ENCODE measurements at places on chromosomes 16 and 17.

DNA sequence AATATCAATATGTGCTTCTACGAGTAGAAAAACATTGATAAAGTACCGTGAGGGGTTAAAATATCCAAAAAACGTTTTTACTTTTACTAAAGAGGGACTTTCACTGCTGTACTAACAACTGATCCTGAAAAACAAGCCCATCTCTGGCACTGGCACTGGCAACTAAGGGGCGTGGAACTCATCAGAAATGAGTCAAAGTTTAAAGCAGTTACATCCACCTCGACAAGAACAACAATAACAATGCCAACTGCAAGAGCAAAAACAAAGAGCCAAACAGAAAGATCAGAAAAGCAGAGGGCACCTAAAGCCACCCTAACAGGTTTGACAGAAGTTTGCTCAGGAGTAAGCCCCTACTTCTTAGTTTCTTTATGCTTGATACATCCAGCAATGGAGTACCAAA, 13.1 kb downstream of the MBTPS1 start:
- no peak for DNase-seq

DNA sequence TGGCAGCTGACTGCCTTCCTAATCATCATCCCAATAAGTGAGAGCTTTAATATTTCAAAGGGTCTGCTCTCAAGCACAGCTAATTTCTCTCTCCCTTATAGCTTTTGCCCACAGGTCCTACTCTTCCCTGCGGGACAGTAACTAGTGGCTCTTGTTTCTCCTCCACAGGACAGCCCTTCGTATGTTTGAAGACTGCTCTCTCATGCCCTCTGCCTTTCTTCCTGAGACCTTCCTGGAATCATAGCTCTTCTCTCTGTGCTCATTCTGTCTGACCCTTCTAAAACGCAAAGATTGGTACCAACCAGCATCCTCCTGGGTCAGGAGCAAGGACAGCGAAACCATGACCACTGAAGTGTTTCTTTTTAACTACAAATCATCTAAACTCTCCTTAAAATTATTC, 168.9 kb downstream of the GRIN2A start:
- DNase-seq, result no peak

DNA sequence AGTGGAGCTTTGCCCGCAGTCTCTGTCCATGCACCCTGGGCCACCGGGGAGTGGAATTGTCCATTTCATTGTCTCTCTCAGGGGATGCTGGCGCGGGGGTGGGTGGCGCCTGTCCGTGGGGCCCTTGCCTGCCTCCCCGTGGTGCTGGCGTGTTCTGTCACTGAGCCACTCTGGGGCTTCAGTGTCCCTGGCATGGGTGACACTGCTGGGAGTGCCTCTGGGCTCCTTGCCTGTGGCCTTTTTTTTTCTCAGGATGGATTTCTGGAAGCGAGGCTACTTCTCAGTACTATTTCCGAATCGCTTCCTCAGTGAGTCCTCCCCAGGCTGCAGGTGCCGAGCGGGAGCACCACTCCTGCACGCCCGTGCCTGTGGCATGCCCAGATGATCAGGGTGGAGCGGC, 55.0 kb downstream of the PDPK1 start:
- no peak for DNase-seq

- no peak for DNase-seq
Measured at GRCh38 chr16:2208308-2208707, 2.4 kb downstream of the BRICD5 start.

DNA sequence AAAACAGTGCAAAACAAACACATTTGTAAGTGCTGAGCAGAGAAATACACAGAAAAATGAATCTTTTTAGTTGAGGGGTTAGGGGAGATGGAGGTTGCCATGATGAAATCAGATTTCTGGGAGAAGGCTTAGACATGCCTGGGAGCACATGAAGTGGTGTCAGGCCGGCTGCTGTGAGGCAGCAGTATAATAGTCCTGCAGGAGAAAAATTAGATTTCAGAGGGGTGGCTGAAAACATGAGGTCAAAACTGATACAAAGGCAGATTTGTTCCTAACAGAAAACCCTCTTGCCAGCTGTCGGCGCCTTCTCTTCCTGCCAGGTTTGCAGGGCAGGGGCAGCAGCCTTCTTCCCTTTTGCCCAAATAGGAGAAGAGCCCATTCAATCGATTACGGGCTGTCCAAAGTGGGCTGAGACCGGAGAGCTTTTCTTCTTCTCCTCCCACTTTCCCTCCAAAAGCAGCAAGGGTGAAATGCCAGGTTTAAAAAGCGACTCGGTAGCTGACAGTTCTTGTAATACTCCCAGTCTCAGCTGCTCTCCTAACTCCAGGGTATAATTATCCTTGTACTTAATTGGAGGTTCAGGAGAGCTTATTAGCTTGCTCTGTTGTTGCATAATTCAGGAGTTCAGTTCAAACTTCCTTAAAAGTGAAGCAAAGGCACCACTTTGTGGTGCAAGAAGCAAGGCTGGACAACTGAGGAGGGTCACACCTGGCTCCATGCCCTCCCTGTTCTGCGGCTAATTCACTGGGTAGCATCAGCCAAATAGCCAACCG, 80.0 kb downstream of the PCTP start:
- DNase-seq, result no peak

DNA sequence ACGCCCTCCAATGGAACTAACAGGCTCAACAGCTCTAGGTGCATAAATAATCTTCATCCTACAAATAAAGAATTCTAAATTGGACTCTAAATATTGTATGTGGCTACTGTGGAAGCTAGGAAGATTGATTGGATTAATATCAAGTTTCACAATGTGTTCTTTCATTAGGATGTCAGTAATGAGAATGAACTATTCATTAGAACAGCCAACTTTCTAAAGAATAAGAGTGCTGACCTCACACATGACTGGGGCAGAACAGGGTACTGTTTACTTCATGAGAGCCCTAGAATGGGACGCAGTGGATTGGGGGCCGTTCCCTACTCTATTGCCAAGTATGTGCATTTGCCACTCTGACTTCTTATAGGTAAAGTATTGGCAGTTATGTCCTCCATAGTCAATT, 528.2 kb upstream of the RBFOX1 start:
- DNase-seq, result no peak

DNA sequence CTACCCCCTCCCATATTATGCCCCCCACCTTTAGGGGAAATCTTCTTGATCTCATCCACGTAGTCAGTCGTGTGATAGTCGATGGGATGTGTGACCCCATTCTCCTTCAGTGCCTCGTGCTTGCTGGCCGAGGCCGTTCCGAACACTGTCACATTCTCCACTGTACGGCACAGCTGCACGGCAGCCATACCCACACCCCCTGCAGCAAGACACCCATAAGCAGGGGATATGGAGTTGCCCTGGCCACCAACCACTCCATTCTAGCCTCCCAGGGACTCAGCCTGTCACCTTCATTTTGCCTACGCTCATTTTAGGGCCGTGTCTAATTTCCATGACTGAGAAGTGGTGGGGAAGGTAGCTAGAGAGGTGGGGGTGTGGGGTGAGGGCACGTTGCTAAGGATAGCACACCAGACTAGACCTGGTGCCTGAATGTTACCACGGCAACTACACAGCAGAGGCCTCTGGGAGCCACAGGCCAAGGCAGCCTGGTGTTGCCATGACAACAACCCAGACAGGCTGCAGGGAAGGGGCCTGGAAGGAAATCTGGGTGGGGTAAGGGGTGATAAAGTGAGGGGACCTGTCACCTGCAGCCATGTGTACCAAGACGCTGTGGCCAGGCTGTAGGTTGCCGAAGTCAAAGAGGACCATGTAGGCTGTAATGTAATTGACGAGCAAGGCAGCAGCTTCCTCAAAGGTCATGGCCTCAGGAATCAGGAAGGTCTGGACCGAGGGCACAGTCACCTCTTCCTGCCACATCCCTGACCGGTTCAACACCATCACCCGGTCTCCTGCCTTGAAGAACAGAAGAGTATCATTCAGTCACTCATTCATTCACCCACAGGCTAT, 4.0 kb downstream of the VAT1 start:
- DNase-seq, result no peak

DNA sequence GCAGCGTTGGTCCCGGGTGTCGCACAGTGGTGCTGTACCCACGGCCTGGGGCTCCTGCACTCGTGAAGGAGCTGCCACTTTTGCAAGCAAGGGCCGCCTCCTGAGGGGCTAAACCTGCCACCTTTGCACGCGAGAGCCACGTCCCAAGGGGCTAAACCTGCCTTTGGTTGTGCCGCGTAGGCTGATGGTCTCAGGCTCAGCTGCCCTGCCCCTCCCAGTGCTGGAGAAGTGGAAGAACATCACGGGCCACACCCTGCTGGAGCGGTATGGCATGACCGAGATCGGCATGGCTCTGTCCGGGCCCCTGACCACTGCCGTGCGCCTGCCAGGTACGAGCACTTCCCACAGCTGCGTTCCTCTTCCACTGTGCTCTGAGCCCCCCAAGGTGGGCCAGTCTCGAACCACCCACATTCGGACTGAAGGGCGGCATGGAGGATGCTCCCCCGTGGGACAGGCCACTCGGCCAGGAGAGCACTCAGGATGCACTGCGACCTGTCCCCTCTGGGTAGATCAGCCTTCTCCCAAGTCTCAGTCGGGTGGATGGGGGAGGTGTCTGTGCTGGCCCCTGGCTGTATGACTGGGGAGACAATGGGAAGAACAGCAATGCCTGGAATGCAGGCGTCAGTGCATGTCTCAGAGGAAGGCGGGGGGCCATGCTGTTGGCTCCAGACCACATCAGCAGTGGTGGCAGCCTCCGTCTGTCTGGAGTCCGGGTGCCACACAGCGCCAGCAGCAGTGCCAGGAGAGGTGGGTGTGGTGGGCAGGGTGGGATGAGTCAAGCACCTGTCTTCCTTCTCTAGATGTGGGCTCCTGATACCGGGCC, 20.7 kb downstream of the ACSF3 start:
- DNase-seq, result no peak

DNA sequence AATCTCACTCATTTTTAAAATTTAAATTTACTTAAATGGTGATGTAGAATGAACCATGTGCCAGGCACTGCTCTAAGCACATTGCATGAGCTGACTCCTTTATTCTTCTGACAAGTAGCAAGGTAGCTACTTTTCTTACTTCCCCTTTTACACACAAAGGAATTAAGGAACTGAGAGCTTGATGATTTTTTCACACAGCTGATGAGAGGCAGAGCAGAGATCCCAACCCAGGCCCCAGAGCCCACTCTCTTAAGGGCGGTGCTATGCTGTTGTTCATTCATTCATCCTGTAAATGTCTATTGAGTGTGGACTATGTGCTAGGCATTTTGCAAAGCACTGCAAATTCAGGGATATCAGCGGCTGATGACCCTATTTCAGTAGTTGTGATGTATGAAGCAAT, 17.9 kb downstream of the SEC14L5 start:
- DNase-seq, result peak; percentile 63

GRCh38 chr17:31843070-31843745, 15.8 kb downstream of the COPRS start:
- no peak for DNase-seq

- no peak for DNase-seq
Measured at GRCh38 chr16:56842133-56842532, 22.9 kb upstream of the SLC12A3 start.

- no peak for DNase-seq
Measured at GRCh38 chr17:6070913-6071511, 833 bp downstream of the WSCD1 start.

GRCh38 chr16:48538746-48539484, 71.1 kb downstream of the N4BP1 start:
- no peak for DNase-seq

DNA sequence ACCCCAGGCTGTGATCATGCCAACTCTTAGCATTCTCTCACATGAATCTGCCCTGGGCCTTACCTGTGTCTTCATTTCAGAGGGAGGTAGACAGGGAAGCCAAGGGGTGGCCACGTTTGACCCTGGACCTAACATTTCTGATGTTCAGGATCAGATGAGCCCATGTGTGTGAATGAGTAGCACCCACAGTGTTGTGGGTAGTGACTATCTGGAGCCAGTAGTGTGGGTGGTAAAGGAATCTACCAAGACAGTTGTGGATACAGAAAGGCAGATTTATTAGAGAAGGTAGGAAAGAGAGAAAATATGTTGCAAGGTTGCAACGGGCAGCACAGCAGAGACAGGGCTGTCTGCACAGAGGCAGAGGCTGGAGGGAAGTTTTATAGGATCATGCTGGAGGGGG, 60.5 kb downstream of the TK2 start:
- no peak for DNase-seq

DNA sequence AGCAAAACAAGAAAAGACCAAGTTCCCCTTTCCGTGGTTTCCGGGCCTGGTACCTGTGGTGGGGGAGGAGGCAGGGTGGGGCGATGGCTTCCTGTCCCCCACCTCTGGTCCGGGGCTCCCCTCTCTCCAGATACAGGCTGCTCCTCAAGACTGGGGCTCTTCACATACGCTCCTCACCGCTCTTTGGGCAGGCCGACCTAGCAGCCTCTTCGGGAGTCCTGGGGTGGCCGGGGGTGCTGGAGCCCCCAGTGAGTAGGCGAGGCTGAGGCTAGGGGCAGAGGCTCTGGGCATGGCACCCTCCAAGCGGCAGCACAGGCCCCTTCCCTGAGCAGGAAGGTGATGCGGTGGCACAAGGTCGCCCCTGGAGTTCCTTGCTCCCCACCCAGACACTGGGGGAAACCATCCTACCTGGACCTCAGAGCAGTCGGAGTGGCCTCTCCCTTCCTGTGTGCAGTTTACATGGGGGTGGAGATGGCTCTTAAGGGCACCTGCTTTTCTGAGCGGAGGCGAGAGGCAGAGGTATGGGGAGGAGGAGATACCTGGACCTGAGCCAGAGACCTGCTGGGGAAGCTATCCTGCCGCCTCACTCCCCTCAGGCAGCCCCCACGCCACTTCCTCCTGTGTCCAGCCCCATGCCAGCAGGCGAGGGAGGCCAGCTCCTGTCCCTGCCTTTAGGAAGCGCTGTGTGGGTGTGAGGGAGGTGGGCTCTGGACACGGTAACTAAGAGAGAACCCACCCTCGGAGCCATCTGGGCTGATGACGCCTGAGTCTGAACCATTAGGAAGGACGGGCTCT, 891 bp downstream of the CORO1A start:
- DNase-seq, result peak; percentile 70

DNA sequence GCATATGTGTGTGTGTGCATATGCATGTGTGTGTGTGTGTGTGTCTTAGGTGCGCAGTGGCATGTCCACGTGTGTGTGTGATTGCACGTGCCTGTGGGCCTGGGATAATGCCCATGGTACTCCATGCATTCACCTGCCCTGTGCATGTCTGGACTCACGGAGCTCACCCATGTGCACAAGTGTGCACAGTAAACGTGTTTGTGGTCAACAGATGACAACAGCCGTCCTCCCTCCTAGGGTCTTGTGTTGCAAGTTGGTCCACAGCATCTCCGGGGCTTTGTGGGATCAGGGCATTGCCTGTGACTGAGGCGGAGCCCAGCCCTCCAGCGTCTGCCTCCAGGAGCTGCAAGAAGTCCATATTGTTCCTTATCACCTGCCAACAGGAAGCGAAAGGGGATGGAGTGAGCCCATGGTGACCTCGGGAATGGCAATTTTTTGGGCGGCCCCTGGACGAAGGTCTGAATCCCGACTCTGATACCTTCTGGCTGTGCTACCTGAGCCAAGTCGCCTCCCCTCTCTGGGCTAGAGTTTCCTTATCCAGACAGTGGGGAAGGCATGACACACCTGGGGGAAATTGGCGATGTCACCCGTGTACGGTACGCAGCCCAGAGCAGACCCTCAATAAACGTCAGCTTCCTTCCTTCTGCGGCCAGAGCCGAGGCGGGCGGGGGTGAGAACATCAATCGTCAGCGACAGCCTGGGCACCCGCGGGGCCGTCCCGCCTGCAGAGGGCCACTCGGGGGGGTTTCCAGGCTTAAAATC, 47.6 kb downstream of the IL21R start:
- DNase-seq, result peak; percentile 65

GRCh38 chr17:49742166-49742638, 21.7 kb downstream of the FAM117A start:
- no peak for DNase-seq
